ENCODE measurements at places on chromosomes 1 and 21. TPM values are rescaled to one million over a fixed set of nuclear protein-coding genes. Genes with fewer than 3 reads are reported as not detected.

The ATP5IF1 gene
- total RNA-seq = 320 TPM

The KRTAP13-4 gene
- not detected for total RNA-seq

- DNase-seq = no peak
Observed at GRCh38 chr1:97593192-97593591, 327.6 kb downstream of the DPYD start.

GRCh38 chr1:184745929-184746638 is 8.6 kb downstream of the EDEM3 start:
- no peak for DNase-seq

- DNase-seq = no peak
Observed at GRCh38 chr1:99728494-99729235, 37.8 kb downstream of the FRRS1 start.

- DNase-seq = no peak
Observed at GRCh38 chr1:61244114-61244513, 161.8 kb downstream of the NFIA start.

- peak; percentile 28 for DNase-seq
Observed at GRCh38 chr1:185017338-185017737, 28.0 kb upstream of the RNF2 start.

All from upper lobe of left lung (tissue), 6 donors.